ENCODE measurements at places on chromosomes 11 and 22. TPM values are rescaled to one million over a fixed set of nuclear protein-coding genes. Genes with fewer than 3 reads are reported as not detected.

Gene STK33
- 1.4 TPM for total RNA-seq

Gene OR8D1
- total RNA-seq = not detected

Gene CATSPER1
- total RNA-seq = not detected

Gene GGTLC3
- not detected for total RNA-seq

Gene RBM7
- total RNA-seq = 12.9 TPM

Gene GAL
- 1.5 TPM for total RNA-seq

Gene SIAE
- 37.9 TPM for total RNA-seq

Gene INPP5J
- not detected for total RNA-seq

Gene ACR
- 0.19 TPM for total RNA-seq

Gene RCOR2
- total RNA-seq = 1.9 TPM

Gene PDE3B
- total RNA-seq = 4.7 TPM

Gene MGAT3
- total RNA-seq = 0.49 TPM

Gene FAM83F
- not detected for total RNA-seq

Gene EFCAB6
- 2.8 TPM for total RNA-seq

Gene TIMM10
- 22.4 TPM for total RNA-seq

Gene PHETA2
- total RNA-seq = 28.6 TPM

Gene CYTH4
- not detected for total RNA-seq

Gene FAR1
- 21.4 TPM for total RNA-seq

Gene FGF19
- total RNA-seq = not detected

Gene KRTAP5-3
- not detected for total RNA-seq

Gene ARHGAP20
- total RNA-seq = 1.9 TPM

Gene SAC3D1
- total RNA-seq = 12.4 TPM

Gene GPR152
- not detected for total RNA-seq

Gene TRIM6
- 1.1 TPM for total RNA-seq

Gene CBLIF
- total RNA-seq = not detected

Gene WBP2NL
- total RNA-seq = 0.39 TPM

Gene PHOX2A
- total RNA-seq = not detected

Gene POU2F3
- not detected for total RNA-seq

Gene GSTT2
- not detected for total RNA-seq

Gene LYVE1
- total RNA-seq = 4.1 TPM

Gene MYEOV
- not detected for total RNA-seq

Measured in cardiac ventricle fibroblast (primary cell).